ENCODE measurements at places on chromosomes 12 and 14.
A peak's percentile ranks its signal among the peaks of the same experiment; 100 is the strongest.

- DNase-seq: peak; percentile 53
Measured at GRCh38 chr12:9115731-9116559, at the start of gene A2M. TSS of gene A2M (minus strand) at chr12:9115919. CDS start at chr12:9115849, 70 bp downstream.

- DNase-seq: no peak
Measured at GRCh38 chr14:101254805-101255764, 306.2 kb upstream of the DIO3 start.

- DNase-seq: no peak
Measured at GRCh38 chr14:48390346-48390745, 714.9 kb upstream of the MDGA2 start.

DNA sequence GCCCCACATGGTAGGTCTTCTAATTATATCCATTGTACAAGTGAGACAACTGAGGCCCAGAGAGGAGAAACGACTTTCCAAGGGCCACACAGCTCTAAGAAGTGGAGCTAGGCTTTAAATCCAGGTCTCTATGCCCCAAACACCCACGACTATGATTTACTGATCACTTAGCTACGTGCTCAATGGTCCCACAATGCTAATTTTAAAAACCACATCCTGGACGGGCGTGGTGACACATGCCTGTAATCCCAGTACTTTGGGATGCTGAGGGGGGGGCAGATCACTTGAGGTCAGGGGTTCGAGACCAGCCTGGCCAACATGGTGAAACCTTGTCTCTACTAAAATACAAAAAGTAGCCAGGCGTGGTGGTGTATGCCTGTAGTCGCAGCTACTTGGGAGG, 8.4 kb upstream of the MLEC start:
- DNase-seq: no peak

- DNase-seq: no peak
Measured at GRCh38 chr12:65517656-65518210, 239.2 kb downstream of the MSRB3 start.

DNA sequence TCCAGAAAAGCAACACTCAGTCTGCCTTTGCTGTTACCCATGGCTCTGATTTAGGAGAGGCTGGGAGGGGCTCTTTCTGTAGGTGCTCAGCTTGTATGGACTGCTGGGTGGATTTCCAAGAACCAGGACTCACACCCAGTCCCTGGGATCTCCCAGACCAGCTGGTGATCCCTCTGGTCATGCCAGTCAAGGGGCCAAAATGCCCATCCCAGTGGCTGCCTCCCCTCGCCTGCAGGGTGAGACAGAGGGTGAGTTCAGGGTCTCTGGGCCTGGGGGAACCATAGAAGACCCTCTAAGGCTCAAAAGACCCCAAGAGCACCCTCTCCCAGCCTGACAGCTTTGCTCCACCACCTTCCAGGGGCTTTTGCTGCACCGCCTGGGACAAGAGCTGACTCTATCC, 78.6 kb upstream of the MYL2 start:
- no peak for DNase-seq

GRCh38 chr14:47422191-47422590, 253.2 kb downstream of the MDGA2 start:
- DNase-seq: no peak

DNA sequence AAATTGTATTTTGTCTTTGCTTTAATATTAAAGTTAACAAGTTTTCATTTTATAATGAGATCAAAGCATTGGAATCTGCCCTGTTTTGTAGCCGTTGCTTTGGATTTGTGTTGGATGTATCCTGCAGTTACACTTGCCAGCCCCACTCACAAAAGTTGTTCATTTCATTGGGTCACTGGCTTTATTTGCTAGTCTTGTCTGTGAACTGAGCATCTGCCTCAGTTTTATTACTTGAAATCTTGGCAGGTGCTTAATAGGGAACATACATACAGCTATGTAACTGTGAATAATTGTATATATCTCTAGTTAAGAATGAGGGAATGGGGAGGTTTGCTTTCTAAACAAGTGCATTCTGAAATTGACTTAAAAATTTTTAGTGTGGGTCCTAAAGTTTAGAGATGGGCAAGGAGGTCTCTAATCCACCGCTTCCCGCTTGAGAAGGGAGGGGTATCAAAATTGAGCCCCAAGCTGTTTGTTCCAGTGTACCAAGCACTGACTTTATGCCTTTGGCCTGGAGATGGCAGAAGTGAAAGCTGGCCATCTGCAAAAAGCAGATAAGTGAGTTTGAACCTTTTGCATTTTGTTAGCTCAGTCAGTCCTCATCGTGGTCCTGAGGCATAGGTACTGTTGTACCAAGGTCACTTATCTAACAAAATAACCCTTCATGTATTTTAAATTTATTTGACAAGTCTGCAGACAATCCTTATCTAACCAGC, 9.3 kb downstream of the EIF5 start:
- no peak for DNase-seq

DNA sequence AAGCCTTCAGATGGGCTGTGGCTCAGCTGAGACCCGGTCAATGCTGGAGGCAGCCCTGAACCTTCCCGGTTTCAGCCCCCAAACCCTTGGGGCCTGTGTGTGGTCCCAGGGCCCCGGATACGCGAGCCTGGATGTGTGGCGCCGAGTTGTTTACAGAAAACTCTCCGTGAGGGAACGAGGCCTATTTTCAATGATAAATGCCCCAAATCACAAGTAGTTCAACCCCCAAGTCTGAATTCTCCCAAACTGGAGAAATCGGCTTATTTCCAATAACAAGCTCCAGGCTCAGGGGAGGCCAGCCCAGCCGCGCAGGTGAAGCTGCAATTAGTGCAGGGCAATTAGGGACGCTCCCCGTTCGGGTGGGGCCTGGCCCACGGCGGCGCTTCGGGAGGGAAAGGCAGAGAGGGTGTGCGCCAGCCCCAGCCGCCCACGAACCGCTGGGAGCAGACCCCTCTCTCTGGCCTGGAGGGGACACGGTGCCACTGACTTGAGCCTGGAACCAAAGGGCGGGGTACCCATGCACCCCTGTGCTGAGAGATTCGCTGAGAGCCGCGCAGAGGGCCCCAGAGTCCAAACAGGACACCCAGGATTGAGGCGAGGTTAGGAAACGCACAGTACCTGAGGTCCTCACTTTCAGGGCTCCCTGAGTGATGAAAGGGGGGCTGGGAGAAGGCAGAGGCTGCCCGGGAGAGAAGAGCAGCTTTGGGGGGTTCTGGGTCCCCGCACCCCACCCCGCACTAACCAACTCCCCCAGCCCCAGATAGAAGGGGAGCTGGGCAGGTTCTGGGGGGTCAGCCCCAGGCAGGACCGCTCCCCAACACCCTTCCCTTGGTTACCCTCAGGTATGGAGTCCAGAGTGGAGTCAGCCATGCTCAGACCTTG, 14.2 kb upstream of the ANKRD9 start:
- no peak for DNase-seq

GRCh38 chr12:124442772-124443445, 124.5 kb downstream of the NCOR2 start:
- DNase-seq: no peak

- no peak for DNase-seq
Measured at GRCh38 chr12:1309613-1310012, 284.8 kb downstream of the FBXL14 start.
